Stimulated activated CD4-positive, alpha-beta T cell treated with anti-CD3 and anti-CD28 coated beads, Interleukin-2, amount 100 ng/mL, for 4 hours (primary cell): ENCODE measurements at places on chromosomes 16 and 17.

- no peak for DNase-seq
Measured at GRCh38 chr16:71568551-71568950, 8.3 kb downstream of the TAT start.

GRCh38 chr17:82204831-82205719 lies 7.6 kb downstream of the CCDC57 start:
- DNase-seq = no peak

DNA sequence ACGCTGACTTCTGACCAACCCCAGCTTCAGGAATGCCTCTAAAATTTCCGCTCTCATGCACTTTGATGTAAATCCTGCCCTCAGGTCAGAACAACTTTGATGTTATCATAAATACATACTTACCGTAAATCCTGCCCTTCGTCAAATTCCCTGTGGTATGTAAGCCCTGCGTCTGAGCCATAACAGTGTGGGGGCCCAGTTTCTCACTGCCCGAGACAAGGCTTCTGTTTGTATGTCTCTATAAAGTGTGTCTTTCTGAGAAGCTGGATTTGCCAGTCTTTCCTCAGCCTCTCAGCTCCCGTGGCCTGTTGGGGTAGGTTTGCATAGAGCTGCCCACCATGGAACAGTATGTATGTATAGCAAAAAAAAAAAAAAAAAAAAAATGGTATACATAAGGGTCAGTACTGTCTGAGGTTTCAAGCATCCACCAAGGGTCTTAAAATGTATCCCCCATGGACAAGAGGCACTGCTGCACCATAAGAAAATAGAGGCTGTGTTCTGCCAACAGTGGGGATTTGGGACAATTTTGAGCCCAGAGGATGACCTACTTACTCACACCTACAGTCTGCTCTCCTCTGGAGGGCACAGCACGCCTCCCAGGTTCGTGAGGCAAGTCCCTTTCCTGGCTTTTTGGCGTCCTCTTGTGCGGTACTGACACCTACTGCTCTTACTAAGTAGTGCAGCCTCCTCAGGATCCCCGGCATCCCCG lies 17.5 kb downstream of the PRMT7 start:
- peak; percentile 73 for DNase-seq

GRCh38 chr17:1995321-1995892 lies 29.7 kb downstream of the RTN4RL1 start:
- DNase-seq = no peak

GRCh38 chr17:8709006-8709405 lies 35.6 kb downstream of the CCDC42 start:
- DNase-seq = no peak

GRCh38 chr17:50663812-50664374 lies 29.2 kb downstream of the ABCC3 start:
- no peak for DNase-seq

- no peak for DNase-seq
Measured at GRCh38 chr17:71438631-71439146, 682.1 kb upstream of the SOX9 start.

DNA sequence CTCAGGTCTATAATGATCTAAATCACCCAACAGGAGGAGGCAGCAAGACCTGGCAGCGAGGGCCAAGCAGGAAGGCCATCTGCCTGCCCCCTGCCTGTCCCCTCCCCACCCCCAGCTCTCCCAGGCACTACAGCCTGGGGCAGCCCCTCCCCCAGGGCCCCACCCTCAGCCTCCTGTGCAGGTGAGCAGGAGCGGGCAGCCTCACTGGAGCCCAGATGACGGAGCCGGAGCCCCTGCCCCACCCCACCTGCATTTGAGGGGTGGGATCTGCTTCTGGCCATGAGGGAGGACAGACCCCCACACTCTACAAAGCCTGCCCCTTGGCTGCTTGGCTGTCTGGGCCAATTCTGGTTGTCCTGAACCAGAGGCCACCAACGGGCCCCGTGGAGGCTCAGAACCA lies 12.4 kb upstream of the BAHCC1 start:
- DNase-seq = no peak

- no peak for DNase-seq
Measured at GRCh38 chr17:67180275-67180674, 64.7 kb downstream of the HELZ start.

- no peak for DNase-seq
Measured at GRCh38 chr17:4631836-4632580, 9.5 kb downstream of the ALOX15 start.

GRCh38 chr17:45409659-45410076 lies 23.0 kb downstream of the ARHGAP27 start:
- no peak for DNase-seq

DNA sequence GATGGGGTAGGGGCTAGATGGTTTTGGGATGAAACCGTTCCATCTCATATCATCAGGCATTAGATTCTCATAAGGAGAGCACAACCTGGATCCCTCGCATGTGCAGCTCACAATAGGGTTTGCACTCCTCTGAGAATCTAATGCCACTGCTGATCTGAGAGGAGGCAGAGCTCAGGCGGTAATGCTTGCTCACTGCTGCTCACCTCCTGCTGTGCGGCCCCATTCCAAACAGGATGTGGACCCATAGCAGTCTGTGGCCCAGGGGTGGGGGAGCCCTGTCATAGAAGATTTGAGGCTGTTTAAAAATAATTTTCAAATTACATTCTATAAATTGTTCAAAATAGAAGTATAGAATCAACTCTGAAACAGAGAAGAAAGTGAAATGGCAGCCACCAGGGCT lies 50.8 kb downstream of the PHKB start:
- no peak for DNase-seq

DNA sequence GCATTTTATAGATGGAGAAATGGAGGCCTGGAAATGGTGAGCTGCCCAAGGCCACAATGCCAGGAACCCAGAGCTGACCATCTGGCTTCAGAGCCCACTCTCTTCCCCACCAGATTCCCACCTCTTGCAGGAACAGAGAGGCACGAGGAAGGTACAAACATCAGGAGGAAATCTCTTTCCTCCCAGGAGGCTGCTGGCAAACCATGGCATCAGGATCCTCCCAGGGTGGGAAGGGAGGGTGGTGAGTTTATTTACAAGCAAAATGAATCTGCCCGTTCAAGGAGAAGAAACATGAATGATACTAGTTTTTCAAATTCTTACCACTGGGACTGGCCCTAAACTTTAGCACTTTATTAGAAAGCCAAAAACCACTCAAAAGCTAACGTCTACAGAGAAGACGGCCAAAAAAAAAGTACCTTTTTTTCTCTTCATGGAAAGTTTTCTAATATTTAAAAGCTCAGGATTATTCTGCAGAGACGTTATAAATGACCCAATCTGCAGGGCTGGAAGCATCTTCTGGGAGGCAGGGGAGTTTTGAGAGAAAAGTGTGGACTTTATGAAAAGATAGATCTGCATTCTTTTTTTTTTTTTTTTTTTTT lies 79.1 kb downstream of the NXN start:
- DNase-seq = no peak

GRCh38 chr16:87854053-87854906 lies 15.0 kb downstream of the SLC7A5 start:
- DNase-seq = no peak

- DNase-seq = no peak
Measured at GRCh38 chr17:8629371-8630226, 926 bp downstream of the MYH10 start.

- no peak for DNase-seq
Measured at GRCh38 chr16:87844809-87845208, 24.5 kb downstream of the SLC7A5 start.

DNA sequence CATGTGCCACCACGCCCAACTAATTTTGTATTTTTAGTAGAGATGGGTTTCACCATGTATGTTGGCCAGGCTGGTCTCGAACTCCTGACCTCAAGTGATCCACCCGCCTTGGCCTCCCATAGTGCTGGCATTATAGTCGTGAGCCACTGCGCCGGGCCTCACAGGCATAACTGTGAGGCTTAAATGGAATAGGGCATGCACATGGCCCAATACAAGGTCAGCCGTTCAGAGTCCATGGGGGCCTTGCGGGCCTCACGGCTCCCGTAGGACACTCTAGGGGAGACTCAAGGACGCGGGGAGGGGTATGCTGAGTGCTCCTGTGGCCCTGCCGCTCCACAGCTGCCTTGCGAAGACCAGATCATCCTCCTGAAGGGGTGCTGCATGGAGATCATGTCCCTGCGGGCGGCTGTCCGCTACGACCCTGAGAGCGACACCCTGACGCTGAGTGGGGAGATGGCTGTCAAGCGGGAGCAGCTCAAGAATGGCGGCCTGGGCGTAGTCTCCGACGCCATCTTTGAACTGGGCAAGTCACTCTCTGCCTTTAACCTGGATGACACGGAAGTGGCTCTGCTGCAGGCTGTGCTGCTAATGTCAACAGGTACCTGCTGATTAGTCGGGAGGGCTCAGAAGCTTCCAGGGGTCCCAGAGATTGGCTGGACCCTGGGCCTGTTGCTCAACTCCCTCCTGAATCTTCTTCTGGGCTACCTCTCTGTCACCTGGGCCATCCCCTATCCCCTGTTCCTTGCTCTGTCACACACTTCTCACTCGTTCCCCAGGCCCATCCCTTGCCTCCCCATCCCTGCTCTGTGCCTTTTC lies 12.3 kb downstream of the NR1D1 start:
- DNase-seq = no peak

DNA sequence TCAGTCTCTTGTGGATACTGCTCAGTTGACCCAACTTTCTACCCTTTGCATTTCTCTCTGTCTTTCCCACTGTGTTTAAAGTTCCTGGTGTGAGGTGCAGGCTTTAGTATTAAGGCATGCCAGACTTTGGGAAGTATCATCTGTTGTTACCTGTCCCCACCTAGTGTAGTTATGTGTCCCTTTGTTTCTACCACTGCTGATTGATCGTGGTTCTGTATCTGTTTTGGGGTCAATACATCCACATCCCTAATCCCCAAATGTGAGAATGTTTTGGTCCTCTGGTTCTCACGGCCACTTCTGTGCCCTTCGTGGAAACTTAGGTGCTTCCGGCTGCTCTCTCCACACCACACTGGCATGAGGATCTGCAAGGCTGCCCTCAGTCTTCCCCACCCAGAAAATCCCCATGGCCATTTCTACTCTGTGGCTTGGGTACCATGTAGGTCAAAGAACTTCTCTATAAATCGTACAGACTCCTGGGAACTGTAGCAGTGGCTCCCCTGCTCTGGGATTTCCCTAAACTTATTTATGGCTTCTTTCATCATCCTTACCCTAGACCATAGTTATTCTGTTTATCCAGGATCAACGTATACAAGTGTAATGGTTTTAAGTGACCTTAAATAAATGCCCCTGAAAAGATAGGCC lies 443.2 kb downstream of the XYLT1 start:
- no peak for DNase-seq

DNA sequence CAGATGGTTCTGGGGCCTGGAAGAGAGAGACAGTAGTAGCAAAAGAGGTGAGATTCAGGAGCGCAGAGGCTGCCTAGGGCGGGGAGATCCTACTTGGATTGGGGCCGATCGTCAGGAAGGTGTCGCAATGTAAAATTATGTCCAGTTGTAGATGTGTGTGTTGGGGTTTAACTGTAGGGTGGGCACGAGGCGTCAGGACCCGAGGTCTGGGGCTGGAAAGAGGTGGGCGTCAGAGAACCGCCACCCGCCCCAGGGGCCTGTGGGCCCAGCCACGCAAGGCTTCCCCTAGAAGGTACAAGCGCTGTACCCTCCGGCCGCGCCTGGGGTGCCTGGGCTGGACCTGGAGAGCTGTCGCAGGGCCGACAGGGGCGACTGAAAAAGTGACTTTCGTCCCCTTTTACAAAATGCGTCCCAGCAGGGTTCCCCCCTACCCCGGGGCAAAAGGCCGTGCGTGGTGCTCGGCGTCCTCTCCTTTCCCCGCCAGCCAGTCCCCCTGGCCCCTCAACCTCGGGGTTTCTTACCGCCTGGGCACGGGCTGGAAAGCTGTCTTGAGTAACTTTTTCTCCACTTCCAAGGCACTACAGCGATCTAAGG lies 2.8 kb downstream of the IRX3 start:
- DNase-seq = no peak

- DNase-seq = no peak
Measured at GRCh38 chr17:31114956-31115555, 20.3 kb downstream of the NF1 start.

DNA sequence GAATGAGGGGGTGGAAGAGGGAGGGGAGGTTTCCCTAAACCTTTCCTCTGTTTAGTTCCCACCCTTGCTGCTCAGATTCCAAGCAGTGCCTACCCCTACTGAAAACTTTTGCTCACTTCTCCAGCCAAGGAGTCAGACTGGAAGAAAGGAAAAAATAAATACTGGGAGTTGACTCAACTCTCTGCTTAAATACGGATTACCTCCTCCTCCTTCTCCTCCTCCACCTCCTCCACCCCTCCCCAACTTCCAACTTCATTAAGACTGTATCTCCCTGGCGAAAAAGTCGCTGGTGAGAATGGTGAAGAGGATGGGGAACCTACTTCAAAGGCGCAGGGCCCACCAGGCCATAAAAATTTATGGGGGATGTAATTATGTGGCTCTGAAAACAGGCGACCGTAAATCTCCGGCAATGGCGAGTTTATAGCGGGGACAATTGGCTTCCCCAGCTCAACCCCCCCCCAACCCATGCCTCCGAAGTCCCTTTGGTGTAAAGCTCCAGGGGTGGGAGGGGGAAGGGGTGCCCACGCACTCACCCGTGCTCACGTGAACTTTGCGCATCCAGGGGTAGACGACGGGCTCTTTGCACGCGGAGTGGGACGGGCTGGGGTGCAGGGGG lies 712 bp downstream of the HOXB4 start:
- DNase-seq = no peak

GRCh38 chr17:1779571-1780131 lies 17.8 kb downstream of the SERPINF1 start:
- DNase-seq = no peak

GRCh38 chr17:50495918-50496317 lies 12.3 kb upstream of the MYCBPAP start:
- no peak for DNase-seq

DNA sequence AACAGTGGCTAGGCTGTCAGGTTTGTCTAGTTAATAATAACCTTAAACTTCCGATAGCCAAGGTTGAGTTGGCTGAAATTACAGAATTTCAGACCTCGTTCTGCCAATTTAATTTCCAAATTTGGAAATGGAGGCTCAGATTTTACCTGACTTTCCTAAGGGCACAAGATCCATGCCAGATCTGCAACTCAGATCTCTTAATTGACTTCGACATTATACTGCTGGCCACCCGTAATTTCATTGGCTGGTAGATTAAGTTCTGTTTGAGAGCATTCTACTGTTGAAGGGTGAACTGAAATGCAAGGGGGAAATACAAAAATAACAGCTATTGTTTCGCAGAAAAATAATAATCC lies 210.8 kb downstream of the CNTNAP4 start:
- DNase-seq = no peak

- DNase-seq = no peak
Measured at GRCh38 chr16:27778171-27778925, 228.4 kb downstream of the KATNIP start.

DNA sequence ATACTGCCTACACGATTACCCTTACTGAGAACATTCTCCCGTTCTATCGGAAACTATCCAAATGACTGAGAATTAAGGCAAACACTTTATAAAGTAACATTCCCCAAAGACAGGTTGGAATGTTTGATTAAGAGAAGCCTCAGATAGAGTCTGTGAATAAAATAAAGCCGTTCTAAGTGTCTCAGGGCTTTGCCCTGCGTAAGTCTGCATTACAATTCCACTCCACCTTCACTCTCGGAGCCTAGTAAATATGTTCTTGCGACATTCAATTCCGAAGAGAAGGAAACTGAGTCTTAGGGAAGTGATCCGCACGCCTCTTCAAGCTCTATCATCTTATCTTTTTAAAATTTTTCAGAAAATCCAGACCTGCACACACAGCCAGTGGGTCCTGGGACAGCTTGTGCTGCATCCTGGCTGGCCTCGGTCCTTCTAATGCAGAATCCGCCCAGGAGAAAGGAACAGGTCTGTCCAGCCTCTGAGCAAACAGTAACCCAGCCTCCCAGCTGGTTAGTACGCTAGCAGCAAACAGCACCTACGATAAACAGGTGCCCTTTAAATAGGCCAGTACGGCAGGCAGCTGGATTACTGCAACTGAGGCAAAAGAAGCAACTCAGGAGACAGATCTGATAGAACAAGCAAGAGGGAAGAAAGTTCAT lies 254.1 kb upstream of the IRX3 start:
- DNase-seq = no peak
